ENCODE measurements at places on chromosomes 2 and 18. TPM values are rescaled to one million over a fixed set of nuclear protein-coding genes. Genes with fewer than 3 reads are reported as not detected.

- H3K27me3 ChIP-seq = no peaks in the 10 kb centered on the region
- no peaks in the 10 kb centered on the region for H3K4me1 ChIP-seq
- no peak overlapping the region for H3K27ac ChIP-seq
- no peak for DNase-seq
- no peaks in the 10 kb centered on the region for H3K36me3 ChIP-seq
Measured at GRCh38 chr2:214215107-214215506, 195.7 kb upstream of the VWC2L start.

DNA sequence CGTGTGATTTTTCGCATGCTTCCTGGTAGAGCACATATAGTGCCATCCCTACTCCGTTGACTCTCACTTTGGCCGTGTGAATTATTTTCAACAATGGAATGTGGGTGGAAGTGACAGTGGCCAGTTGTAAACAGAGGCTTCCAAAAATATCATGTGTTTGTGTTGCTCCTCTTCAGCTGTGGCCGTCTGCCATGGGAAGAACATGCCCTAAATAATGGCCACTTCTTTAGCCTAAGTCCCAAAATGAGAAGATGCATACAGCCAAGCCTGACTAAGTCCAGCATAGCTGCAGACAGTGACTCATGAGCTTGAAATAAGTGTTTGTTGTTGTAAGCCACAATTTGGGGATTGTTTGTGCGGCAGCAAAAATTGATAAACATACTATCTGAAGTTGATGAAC is 8.9 kb upstream of the GALNT1 start:
- no peaks in the 10 kb centered on the region for H3K27me3 ChIP-seq
- H3K4me3 ChIP-seq = no peak overlapping the region
- no peak for DNase-seq
- H3K4me1 ChIP-seq = peaks cover 16% of the 10 kb centered on the region
- no peaks in the 10 kb centered on the region for H3K36me3 ChIP-seq
- no peak overlapping the region for H3K27ac ChIP-seq

PROM2 gene
- total RNA-seq = 0.12 TPM

L3MBTL4 gene
- total RNA-seq = 12.3 TPM

- peaks cover 55% of the 10 kb centered on the region for H3K27me3 ChIP-seq
- peaks cover 8% of the 10 kb centered on the region for H3K4me1 ChIP-seq
- H3K36me3 ChIP-seq = peaks cover 2% of the 10 kb centered on the region
- no peak overlapping the region for H3K27ac ChIP-seq
- no peak overlapping the region for H3K4me3 ChIP-seq
- no peak for DNase-seq
Measured at GRCh38 chr2:172108587-172108930, 5.9 kb upstream of the DLX2 start.

STARD6 gene
- total RNA-seq = not detected

GRCh38 chr18:68172842-68173549 is 541.9 kb downstream of the TMX3 start:
- no peak overlapping the region for H3K4me3 ChIP-seq
- H3K4me1 ChIP-seq = no peaks in the 10 kb centered on the region
- DNase-seq = no peak
- H3K27ac ChIP-seq = no peak overlapping the region
- H3K36me3 ChIP-seq = no peaks in the 10 kb centered on the region
- H3K27me3 ChIP-seq = no peaks in the 10 kb centered on the region

DNA sequence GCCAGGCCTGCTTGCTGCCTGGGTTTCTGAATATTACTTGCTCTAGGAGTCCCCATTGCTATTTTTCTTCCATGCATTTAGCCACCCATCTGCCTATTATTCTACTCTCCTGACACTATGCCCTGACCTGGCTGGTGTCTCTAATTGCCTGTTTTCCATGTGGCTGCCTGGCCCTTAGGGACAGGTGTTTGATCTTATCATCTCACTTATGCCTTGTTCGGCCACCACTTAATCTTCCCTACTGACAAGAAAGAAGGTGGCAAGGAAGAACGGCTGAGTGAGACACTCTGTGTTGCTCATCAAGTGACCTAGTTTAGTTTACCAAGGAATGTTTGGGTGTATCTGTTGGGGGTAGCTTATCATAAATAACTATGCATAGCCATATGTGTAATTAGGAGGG is 50.4 kb upstream of the RAPH1 start:
- peaks cover 50% of the 10 kb centered on the region for H3K27me3 ChIP-seq
- no peak overlapping the region for H3K27ac ChIP-seq
- no peaks in the 10 kb centered on the region for H3K36me3 ChIP-seq
- H3K4me1 ChIP-seq = peaks cover 2% of the 10 kb centered on the region
- H3K4me3 ChIP-seq = no peak overlapping the region

DNA sequence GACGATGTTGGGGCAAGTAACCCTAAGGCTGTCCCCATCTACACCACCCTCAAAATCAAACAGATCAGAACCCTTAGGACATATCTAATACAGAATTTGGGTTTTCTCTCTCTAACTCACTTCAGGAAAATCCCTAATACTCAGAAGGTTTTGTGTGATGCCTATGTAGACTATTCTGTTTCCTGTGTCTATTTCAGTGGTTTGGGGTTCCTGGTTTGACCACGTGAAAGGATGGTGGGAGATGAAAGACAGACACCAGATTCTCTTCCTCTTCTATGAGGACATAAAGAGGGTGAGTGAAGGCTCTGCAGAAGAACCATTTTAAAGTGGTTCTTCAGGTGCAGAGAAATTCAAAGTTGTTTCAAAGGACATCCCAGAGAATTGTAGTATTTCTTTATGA is 16.3 kb downstream of the SULT1C2 start:
- no peak overlapping the region for H3K27ac ChIP-seq
- DNase-seq = no peak
- H3K27me3 ChIP-seq = peaks cover 2% of the 10 kb centered on the region
- no peak overlapping the region for H3K4me3 ChIP-seq
- no peaks in the 10 kb centered on the region for H3K36me3 ChIP-seq

SIX2 gene
- not detected for total RNA-seq

GRCh38 chr2:122112216-122113005 is 357.0 kb downstream of the TSN start:
- no peak overlapping the region for H3K27ac ChIP-seq
- H3K27me3 ChIP-seq = no peaks in the 10 kb centered on the region
- H3K4me1 ChIP-seq = no peaks in the 10 kb centered on the region
- no peaks in the 10 kb centered on the region for H3K36me3 ChIP-seq

SP3 gene
- 139 TPM for total RNA-seq

- no peak overlapping the region for H3K4me3 ChIP-seq
- DNase-seq = no peak
- H3K27ac ChIP-seq = no peak overlapping the region
- H3K27me3 ChIP-seq = no peaks in the 10 kb centered on the region
Measured at GRCh38 chr2:192043216-192043870, 151.4 kb downstream of the TMEFF2 start.

DNA sequence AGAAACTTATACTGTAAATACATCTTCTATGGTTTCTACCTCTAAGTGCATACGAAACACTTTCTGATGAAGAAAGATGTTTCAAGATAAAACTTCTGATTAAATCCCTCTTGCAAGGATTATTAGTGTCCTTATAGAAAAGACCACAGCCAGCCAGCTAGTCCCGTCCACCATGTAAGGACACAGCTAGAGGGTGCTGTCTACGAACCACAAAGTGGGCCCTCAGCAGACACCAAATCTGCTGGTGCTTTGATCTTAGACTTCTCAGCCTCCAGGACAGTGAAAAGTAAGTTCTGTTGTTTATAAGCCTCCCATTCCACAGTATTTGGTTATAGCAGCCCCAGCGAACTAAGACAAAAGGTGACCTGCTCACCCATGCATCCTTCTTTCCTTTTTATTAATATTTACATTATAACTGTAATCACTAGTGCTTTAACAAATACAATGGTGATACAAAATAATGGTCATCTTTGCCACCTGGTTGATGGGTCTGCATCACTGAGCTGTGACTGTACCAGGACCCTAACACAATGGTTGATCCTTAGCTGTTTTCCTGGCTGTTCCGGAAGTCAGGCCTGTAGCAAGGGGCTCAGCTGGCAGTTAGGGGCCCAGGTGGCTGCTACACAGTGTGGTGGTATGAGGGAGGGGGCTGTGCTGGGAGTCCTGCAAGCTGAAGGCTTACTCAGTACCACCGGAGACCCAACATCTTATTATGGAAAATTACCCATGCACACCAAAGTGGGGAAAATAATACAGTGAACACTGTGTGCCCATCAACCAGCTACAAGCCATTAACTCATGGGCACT is 108.5 kb upstream of the SMAD7 start:
- DNase-seq = no peak
- H3K27ac ChIP-seq = no peak overlapping the region
- peaks cover 3% of the 10 kb centered on the region for H3K36me3 ChIP-seq
- no peak overlapping the region for H3K4me3 ChIP-seq

CYS1 gene
- 0.42 TPM for total RNA-seq
